ENCODE measurements at places on chromosomes 16 and 17.

DNA sequence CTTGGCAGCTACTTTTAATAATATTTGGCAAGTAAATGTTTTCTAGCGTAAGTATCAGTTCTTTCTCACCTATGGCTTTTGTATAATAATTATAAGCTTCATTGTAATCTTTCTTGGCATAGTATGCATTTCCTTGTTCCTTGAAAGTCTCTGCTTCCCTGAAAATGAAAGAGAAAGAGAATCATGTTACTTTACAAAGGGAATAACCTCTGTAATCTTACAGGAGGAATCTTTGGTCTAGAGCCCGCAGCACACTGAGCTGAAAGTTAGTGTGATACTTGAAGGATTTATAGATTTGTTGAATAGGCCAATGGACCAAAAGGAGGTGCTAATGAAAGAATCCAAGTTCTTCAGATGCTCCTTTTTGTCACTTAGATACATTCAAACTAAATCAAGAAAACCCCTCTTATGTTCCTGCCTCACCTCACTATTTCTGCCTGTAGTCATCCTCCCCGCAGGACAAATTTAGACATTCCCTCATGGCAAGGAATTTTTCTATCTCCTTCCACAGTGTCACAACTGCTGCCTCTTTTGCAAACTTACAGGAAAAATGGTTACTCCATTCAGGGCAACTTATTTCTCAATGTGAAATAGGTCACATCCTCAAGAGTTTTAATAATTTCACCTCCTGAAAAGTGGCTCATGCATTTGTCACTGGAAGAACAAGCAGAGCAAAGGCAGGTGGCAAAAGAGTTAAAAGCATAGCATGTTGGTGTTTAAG is 16.7 kb downstream of the DNAJC7 start:
- no peak for DNase-seq

DNA sequence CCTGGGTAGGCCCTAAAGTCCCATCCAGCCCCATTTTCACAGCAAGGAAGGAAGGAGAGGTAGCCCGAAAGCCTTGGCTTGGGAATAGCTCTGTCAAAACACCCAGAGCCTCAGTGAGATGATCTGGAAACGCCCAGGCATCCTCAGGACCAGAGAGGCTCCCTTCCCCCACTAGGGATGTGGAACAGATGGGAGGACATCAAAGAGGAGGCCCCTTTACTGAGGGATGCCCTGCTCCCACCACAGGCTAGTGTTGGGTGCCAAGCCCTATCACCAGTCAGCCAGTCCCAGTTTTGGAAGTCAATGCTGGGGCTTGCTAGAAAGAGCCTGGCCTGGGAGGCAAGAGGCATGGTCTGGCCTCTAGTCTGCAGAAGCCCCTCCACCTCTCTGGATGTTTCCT is 4.7 kb downstream of the TPPP3 start:
- DNase-seq: no peak

GRCh38 chr16:19415461-19415860 is 2.2 kb upstream of the TMC5 start:
- no peak for DNase-seq

GRCh38 chr16:60404401-60404800 is 1631.8 kb downstream of the CDH8 start:
- no peak for DNase-seq

DNA sequence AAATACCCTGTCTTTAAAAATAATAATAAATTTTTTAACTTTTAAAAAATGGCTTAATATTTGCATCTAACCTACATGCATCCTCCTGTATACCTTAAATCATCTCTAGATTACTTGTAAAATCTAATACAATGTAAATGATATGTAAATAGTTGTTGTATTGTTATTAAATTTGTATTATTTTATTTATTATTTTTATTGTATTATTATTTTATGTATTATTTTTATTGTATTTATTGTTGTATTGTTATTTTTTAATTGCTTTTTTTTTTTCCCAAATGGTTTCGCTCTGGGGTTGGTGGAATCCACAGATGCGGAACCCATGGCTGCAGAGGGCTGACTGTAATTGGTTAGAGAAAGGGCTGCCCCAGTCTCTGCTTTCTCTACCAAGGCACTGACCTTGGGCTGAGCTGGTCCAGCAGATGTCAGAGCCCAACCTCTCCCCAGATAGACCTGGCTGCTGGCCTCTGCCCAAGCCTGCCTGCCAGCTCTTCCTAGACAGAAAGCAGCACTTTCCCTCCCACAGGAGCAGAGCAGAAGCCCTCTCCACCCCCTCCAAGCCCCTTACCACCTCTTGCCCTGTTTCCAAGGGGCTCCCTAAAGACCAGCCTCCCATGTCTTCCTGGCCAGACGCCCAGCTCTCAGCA is 183.8 kb downstream of the GSG1L start:
- no peak for DNase-seq

- DNase-seq: no peak
Measured at GRCh38 chr17:59767176-59767575, 59.7 kb downstream of the VMP1 start.

GRCh38 chr17:76599694-76600460 is 14.2 kb upstream of the ST6GALNAC2 start:
- no peak for DNase-seq

- DNase-seq: peak; percentile 37
Measured at GRCh38 chr17:80898716-80899115, 92.9 kb upstream of the CHMP6 start.

DNA sequence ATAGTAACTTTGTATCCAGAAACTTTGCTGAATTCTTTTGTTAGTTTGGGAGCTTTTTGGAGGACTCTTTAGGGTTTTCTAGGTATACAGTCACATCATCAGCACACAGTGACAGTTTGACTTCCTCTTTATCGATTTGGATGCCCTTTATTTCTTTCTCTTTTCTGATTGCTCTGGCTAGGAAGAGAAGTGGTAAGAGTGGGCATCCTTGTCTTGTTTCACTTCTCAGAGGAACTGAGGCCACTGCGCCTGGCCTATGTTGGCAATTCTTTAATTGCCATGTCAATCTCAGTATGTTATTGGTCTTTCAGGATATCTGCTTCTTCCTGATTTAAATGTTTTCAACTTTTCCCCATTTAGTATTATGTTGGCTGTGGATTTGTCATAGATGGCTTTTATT is 24.6 kb downstream of the ATF7IP2 start:
- DNase-seq: no peak

GRCh38 chr17:14815079-14815478 is 450.0 kb downstream of the PMP22 start:
- DNase-seq: no peak

DNA sequence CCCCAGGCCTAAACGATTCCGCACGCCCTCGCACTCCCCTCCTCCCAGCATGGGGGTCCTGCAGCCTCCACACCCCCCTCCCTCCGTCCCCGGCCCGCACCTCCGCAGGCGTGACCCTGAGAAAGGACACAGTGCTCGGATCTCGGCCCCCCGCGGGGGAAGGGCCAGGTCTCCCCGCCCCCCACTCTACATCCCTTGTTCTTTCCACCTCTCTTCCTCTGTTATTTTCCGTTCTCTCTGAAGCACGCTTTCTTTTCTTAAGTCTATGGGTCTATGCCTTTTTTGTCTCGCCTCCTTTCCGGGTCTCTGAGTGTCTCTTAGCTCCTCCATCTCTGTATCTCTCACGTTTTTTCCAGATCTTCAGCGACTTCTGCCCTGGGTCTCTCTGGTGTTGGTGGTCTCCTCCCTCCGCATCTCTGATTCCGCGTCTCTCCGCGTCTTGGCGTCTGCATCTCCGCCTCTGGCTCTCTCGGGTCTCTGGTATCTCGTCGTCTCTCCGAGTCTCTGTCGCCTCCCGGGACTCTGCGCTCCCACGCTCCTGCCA is 2.1 kb upstream of the HES7 start:
- peak; percentile 43 for DNase-seq

DNA sequence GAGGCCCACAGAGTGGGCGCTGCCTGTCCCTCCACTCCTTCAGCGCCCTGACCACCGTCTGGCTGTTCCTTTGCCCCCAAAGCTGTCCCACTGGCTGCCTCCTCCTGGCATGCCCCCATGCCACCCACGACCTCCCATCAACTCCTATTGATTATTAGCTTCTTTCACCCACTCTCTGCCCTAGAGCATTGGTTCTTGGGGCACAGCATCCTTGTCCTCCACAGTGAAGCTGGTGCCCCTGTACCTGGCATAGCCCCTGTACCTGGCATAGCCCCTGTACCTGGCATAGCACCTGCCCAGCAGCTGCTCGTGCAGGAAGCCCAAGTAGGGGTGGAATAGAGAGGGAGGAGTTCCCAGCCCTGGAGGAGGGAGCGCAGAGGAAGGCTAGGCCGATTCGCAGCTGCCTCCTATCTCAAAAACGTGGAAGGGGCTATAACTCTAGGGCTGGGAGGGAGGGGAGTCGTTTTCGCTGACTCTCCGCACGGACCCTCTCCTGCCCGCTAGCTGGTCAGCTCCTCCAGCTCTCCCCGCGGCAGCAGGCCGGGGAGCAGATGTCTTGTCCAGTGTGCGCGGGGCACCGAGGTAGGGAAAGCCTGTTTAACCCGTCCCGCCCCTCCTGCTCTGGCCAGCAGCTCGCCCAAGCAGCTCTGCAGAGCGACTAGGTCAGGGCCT is 5.7 kb upstream of the ACTG1 start:
- DNase-seq: peak; percentile 83

DNA sequence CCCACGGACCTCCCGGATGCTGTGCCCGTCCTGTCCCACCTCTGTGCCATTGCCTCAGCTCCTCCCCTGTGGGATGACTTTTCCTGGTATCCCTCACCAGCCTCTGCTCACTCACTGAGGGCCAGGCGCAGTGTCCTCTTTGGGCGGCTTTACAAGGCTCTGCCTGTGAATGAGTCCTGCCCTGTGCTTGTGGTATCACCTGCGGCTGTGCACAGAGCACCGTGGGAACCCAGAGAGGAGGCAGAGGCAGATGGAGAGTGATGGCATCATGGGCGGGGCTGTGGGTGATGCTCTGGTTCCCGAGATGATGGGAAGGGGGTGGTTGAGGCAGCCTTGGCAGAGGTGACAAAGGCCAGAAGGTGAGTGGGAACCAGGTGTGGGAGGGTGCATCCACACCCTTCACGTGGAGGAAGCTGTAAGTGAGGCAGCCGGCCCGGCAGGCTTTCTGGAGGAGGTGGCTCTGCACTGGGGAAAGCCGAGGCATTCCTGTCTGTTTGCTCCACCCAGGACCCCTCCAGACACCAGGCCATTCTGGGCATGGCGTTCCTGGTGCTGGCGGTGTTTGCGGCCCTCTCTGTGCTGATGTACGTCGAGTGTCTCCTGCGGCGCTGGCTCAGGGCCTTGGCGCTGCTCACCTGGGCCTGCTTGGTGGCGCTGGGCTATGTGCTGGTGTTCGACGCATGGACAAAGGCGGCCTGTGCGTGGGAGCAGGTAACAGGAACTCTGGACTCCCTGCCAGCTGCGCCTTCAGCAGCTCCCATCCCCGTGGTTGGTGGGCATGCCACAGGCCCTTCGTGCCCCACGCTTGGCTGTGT is 23.8 kb downstream of the ADCY7 start:
- no peak for DNase-seq

DNA sequence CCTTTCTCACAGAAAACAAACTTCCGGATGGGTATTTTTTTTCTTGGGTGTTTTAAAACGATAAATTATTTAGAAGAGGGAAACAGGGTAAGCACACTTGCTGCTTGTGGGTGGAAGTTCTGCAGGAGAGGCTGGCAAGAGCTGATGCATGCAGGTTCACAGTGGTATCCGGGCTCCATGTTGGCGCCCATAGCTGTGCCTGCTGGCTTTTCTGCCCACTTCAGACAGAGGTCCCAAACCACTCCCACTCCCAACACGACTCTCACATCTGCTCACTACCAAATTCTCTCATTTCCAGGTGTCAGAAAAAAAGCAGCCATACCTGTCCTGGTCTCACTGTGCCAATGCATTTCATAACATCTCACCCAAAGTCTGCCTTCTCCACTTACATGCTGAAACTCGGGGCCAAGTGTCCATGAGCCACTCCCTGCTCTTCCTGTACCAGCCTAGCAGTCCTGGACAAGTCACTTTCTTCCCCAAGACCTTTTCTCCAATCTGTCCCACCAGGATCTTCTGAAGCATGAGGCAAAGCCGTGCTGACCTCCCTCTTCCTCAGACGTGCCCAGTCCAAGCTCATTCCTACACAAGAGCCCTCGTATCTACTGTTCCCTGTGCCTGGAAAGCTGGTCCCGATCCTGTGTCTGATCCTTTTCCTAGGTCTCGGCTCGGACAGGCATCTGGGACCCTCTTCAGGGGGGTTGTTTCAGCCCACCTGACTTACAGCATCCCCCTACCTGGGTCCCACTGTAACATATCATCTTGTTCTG is 1.5 kb downstream of the CD300LF start:
- DNase-seq: no peak

DNA sequence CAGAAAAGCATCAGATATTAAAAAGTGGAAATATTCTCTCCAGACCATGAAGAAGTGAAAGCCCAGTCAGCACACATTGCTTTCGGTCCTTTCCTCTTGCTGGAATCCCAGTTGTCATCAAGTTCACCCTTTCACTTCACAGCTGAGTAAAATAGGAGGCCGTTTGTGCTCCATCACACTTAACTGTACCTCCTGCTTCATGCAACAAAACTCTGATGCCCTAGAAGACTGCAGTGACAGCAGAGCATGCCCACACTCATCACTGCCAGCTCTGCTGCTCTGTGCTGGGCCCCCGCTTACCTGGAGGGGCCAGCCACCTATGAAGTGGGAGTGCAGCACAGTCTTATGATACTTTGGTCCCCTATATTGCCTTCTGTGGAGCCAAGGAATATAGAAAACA is 62.5 kb downstream of the N4BP1 start:
- no peak for DNase-seq
